ENCODE measurements at places on chromosomes 5 and 9.

DNA sequence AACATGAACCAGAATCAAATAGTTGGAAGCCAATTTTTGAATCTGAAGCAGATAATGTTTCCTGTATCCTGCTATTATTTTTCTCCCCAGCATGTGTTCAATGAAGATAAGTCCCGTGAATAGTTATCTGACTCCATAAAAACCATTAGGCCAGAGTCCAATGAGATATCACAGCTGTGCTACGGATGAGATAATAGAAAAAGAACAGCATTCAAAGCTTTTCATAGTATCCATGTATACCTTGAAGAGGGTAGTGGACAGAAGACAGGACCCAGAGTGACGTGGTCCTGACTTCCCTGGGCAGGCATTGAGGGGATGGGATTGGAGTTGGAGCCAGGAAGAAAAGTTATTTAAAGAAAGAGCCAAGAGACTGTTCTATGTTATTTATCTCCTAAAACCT lies 50.7 kb upstream of the C6 start:
- no peak for DNase-seq
- H3K36me3 ChIP-seq, result no peaks in the 10 kb centered on the region
- H3K27me3 ChIP-seq, result no peaks in the 10 kb centered on the region
- no peak overlapping the region for H3K27ac ChIP-seq

DNA sequence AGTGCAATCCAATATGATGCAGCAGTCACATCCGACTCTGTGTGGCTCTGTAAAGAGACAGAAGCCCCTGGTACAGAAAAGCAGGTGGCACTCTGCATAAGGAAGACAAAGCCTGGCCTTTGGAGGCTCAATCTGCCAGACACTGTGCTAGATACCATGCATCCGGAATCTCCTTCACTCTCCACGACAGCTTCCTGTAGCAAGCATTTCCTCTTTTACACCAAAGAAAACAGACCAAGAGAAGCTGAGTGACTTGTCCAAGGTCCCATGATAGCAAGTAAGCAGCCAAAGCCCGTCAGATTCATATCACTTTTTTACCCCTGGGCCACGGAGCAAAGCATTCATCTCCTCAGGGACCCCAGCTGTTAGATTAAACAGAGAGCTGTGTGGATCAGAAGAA lies 64.2 kb upstream of the SMIM23 start:
- H3K36me3 ChIP-seq, result no peaks in the 10 kb centered on the region
- peaks cover 14% of the 10 kb centered on the region for H3K27me3 ChIP-seq
- H3K4me3 ChIP-seq, result no peak overlapping the region

GRCh38 chr5:14191325-14191724 lies 48.2 kb downstream of the TRIO start:
- no peak for DNase-seq
- no peak overlapping the region for H3K4me3 ChIP-seq
- H3K36me3 ChIP-seq, result no peaks in the 10 kb centered on the region
- H3K27me3 ChIP-seq, result peaks cover 4% of the 10 kb centered on the region
- H3K27ac ChIP-seq, result no peak overlapping the region

- H3K27me3 ChIP-seq, result no peaks in the 10 kb centered on the region
- no peak overlapping the region for H3K27ac ChIP-seq
- DNase-seq, result no peak
- peaks cover 13% of the 10 kb centered on the region for H3K4me1 ChIP-seq
These were observed 7.4 kb downstream of the RETREG1 start for GRCh38 chr5:16609412-16609811.

GRCh38 chr9:134666208-134666607 lies 24.6 kb downstream of the COL5A1 start:
- H3K27ac ChIP-seq, result no peak overlapping the region
- H3K4me1 ChIP-seq, result peaks cover 3% of the 10 kb centered on the region
- no peak overlapping the region for H3K4me3 ChIP-seq
- no peaks in the 10 kb centered on the region for H3K36me3 ChIP-seq
- H3K27me3 ChIP-seq, result peaks cover 1% of the 10 kb centered on the region

DNA sequence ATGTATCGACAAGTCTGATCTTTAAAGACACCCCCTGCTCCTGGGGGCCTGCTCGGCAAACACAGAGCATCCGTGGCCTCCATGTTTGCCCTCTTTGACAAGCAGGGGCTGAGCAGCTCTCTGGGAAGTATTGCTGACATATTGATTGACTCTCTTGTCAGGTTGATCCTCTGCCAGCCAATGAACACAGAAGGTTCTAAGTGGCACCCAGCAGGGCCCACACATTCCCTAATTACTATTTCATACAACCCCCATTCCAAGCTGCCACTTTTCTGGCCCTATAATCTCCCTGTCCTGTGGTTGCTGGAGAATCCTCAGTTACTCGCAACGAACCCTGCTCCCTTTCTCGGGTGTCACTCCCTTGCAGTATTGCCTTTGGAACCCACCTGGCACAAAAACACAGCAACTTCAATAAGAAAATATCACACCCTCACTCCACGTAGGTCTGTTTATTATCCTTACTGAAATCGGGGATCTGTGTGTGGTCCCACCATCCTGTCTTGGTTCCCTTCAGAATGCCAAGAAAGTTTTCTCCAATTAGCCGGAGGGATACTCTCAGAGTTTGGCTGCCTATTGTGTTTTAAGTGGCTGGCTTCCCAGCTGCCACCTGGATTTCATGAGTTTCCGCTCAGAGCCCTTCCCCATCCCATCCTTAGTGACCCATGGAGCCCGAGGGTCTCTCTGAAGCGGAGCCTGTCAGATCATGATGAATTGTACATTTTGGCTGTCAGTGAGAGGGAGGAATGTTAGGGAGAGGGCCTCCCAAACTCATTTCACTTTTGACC lies 249.0 kb upstream of the WWC1 start:
- H3K4me3 ChIP-seq, result no peak overlapping the region
- no peaks in the 10 kb centered on the region for H3K4me1 ChIP-seq
- no peak overlapping the region for H3K27ac ChIP-seq
- H3K27me3 ChIP-seq, result no peaks in the 10 kb centered on the region
- no peaks in the 10 kb centered on the region for H3K36me3 ChIP-seq

DNA sequence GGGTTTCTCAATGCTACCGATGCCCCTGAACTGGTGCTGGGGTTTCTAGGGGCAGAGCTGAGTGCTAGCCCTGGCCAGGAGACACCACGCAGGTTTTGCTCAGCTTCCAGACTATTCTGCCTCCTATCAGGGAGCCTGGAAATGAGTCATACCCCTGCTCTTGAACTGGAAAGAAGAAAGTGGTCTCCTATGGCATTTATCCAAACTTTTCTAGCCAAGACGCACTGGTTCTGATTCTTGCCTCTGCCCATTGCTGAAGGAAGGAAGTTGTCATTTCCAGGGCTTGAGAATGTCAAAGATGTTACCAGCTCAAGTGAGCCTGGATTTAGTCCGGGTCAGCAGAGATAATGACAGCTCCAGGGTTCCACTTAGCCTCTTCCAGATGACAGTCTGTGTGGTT lies 561.9 kb downstream of the CDK5RAP2 start:
- H3K36me3 ChIP-seq, result no peaks in the 10 kb centered on the region
- no peaks in the 10 kb centered on the region for H3K4me1 ChIP-seq
- no peaks in the 10 kb centered on the region for H3K27me3 ChIP-seq
- no peak for DNase-seq
- H3K4me3 ChIP-seq, result no peak overlapping the region

DNA sequence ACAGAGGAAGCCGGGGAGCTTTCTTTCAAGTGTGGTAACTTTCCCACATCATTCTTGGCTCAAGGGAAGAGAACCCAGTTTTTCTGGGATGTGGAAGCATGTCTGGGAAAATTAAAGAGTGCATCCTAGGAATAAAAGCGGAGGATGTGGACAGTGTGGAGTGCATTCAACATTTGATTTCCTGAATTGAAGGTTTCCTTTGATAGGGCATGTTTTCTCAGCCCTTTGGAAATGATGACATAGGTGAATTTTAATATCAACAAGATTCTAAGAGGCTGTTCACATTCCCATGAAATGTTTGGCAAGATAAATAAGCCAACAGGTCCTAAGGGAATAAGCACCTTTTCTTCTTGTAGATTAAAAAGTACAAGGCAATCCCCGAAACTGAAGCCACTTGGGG lies 63.6 kb downstream of the ENTREP1 start:
- H3K4me3 ChIP-seq, result no peak overlapping the region
- H3K27ac ChIP-seq, result no peak overlapping the region
- DNase-seq, result no peak

GRCh38 chr5:158943057-158943456 lies 156.7 kb downstream of the EBF1 start:
- no peaks in the 10 kb centered on the region for H3K36me3 ChIP-seq
- no peaks in the 10 kb centered on the region for H3K4me1 ChIP-seq
- H3K27ac ChIP-seq, result no peak overlapping the region
- peaks cover 2% of the 10 kb centered on the region for H3K27me3 ChIP-seq

DNA sequence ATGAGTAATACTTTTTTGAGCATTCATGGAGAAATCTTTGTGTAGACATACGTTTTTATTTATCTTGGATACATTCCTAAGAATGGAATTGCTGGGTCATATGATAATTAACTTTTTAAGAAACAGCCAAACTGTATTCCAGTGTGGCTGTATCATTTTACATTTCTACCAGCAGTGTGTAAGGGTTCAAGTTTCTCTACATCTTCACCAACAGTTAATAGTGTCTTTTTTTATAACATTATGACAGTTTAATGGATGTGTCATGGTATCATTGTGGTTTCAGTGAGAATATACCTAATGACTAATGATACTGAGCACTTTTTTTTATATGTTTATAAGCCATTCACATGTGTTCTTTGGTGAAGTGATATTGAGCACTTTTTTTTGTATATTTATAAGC lies 52.4 kb downstream of the NIPBL start:
- no peak overlapping the region for H3K27ac ChIP-seq
- H3K36me3 ChIP-seq, result peaks cover 14% of the 10 kb centered on the region
- H3K27me3 ChIP-seq, result no peaks in the 10 kb centered on the region

GRCh38 chr5:40601198-40601868 lies 78.4 kb upstream of the PTGER4 start:
- H3K27ac ChIP-seq, result no peak overlapping the region
- peaks cover 42% of the 10 kb centered on the region for H3K4me1 ChIP-seq
- no peak for DNase-seq
- H3K27me3 ChIP-seq, result peaks cover 2% of the 10 kb centered on the region

GRCh38 chr9:109118808-109119438 lies 824 bp downstream of the TMEM245 start:
- peaks cover 50% of the 10 kb centered on the region for H3K4me1 ChIP-seq
- DNase-seq, result peak; percentile 18
- no peaks in the 10 kb centered on the region for H3K27me3 ChIP-seq
- peak overlapping the region; percentile 84 for H3K27ac ChIP-seq
